Putamen (tissue), 1 donor: ENCODE measurements at places on chromosomes 4 and X.
A peak's percentile ranks its signal among the peaks of the same experiment; 100 is the strongest.

DNA sequence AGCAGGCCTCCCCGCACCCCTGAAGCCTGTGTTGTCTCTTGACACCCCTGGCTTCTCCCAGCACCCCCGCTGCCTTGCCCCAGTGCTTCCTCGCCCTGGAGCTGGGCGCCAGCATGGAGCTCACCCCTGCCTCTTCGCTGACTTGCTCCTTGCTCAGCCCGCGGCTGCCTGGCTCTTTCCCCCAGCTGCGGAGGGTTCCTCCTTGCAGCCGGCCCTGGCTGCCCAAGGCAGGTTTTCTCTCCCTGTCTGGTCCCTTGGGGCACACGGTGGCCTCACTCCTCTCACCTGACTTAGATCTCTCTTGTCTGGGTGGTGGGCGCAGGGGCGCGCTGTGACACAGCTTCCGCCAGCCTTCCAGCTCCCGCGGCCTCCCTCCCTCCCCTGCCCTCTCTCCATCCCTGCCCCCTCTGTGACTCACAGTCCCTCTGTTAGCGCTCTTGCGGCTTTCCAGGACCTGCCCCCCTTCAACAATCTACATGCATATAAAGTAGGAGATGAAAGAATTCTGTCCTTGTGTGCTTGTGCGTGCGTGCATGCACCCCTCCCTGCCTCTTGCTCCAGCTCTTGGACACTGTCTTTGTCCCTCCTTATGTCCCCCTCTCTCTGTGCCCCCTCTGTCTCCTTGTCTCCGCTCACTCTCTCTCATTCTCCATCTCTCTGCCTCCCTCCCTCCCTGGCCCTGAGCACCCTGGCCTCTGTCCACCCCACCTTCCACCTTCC is 2.2 kb downstream of the PLXNB3 start:
- peak; percentile 74 for DNase-seq

- no peak for DNase-seq
Measured at GRCh38 chrX:48695925-48696300, 621 bp upstream of the SUV39H1 start.

GRCh38 chr4:66688674-66689073 is 856.6 kb downstream of the CENPC start:
- DNase-seq = no peak

- no peak for DNase-seq
Measured at GRCh38 chrX:119127650-119128049, at the start of gene KIAA1210. TSS of gene KIAA1210 (minus strand) at chrX:119127812. CDS start at chrX:119123642, 4,170 bp downstream.

DNA sequence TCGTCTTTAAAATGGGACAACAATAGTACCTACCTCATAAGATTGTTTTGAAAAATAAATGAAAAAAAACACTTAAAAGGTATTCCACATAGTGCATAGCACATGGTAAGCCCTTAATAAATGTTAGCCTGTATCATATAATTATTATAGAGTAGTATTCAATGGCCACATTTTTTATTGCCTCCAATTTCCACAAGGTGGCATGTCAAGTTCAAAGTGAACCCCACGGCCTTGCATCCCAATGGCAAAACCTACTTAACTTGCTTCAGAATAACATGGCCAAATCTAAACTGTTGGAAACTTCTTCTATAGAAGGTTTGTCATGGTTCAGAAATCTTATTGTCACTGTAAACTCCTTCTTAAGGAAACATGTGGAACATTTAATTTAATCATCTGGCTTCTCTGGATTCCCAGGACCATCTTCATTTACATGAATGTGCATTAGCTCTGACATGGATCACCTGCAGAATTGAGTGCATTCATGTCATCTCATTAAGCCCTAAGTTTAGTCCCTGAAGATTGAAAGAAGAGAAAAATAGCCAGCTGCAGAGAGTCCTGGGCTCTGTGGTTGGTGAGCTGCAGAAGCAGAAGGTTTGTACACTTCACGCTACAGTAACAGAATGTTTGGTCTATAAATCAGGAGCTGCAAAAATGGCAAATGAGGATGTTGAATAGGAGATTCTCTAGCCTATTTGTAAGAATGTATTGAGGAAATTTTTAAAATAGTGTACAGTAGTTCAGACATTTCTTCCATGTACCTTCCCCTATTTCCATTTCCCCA is 61.0 kb downstream of the ANXA3 start:
- peak; percentile 28 for DNase-seq
